ENCODE measurements at places on chromosomes 4 and X.

GRCh38 chr4:26762650-26763049 lies 98.0 kb upstream of the STIM2 start:
- DNase-seq = no peak

GRCh38 chr4:30767147-30767845 lies 47.1 kb downstream of the PCDH7 start:
- no peak for DNase-seq

DNA sequence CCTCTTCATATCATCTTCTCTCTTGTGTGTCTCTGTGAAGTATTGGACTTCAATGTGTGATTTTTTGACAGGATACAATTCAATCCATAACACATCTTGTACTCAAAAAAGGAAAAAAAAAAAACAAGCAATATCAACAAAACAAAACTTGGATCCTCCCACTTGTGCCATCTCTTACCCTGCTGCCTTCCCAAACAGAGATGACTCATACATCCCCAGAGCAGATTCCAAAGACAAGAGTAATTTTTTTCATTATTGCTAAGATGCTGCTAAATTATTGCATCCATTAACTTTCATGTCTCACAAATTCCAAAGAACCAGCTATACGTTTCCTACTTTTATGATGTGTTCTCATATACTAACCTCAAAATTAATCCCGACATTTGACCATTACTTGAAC lies 479.2 kb downstream of the GBA3 start:
- no peak for DNase-seq

DNA sequence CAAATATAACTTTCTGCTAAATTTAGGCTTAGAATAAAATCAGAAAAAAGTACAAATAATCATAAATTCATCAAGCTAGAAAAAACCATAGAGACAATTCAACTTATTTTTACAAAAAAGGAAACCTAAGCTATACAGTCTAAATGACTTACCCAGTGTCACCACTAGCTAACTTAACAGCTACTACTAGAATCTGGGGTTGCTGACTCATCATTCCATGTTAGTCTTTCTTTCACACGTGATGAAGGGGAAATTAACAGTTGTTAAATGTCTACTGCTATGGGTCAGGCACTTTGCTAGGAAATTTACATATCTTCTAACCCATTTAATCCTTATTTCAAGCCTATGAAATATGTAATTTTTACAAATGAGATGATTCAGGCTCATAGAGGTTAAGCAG lies 349.3 kb upstream of the GALNT7 start:
- no peak for DNase-seq

- peak; percentile 28 for DNase-seq
These were observed 55.0 kb downstream of the PAPSS1 start for GRCh38 chr4:107665001-107665400.

DNA sequence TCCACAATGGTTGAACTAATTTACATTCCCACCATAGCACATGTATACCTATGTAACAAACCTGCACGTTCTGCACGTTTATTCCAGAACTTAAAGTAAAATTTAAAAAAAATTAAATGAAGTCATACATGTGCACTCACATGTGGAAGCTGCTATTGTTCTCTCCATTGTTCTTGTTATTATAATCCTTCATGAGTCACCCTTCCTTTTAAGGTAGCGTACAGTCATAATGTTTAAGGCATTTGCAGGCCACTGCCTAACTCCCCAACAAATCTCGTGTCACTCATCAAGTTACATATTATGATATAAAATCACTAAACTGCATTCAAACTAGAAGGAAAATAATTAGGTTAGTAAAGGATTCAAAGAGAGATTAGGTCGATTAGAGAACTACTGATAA lies 63.6 kb downstream of the SLC7A11 start:
- DNase-seq = peak; percentile 65

GRCh38 chr4:40923316-40924095 lies 173.8 kb downstream of the NSUN7 start:
- DNase-seq = no peak

DNA sequence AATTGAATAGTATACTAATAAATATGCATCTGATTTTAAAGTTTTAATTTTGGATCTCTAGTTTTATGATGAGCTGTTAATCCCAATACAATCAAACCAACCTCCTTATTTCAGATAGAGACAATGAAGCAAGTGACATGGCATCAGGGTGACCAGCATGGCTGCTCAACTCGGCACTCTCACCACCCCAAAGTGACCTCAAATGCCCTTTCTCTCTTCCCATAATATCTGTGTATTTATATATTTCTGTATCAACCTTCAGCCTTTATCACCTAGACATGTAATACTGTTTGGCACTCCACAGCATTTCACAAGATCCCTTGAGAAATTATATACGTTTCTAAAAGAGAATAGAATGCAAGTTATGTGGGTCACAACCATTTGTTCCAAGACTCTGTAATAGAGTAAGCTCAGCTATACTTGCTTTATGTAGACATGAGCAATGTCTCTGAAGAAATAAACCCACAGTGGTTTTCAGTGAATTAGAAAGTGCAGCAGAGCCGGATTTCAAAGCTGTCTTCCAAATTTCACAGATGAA lies 1623.2 kb upstream of the PABPC4L start:
- DNase-seq = no peak

- DNase-seq = peak; percentile 53
These were observed 553 bp downstream of the SEPTIN6 start for GRCh38 chrX:119692191-119693039.

GRCh38 chrX:81174286-81174685 lies 27.4 kb downstream of the HMGN5 start:
- DNase-seq = peak; percentile 51

DNA sequence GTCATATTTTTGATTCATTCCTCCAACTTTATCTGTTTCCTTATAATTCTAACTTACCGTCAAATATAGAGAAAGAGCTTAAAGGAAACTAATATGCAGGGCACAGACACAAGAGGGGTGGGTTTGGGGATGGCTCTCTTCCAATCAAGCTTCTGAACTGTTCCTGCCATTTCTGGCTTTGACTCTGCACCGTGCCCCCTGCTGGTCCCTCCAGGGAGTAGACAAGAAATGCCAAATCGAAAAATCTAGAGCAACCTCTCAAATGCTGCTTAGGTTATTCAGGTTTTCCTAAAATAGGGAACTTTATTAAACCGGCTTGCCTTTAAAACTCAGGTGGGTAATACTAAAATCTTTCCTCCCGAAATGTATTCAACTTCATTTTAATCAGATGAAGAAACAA lies 39.8 kb upstream of the VCX3A start:
- DNase-seq = no peak

DNA sequence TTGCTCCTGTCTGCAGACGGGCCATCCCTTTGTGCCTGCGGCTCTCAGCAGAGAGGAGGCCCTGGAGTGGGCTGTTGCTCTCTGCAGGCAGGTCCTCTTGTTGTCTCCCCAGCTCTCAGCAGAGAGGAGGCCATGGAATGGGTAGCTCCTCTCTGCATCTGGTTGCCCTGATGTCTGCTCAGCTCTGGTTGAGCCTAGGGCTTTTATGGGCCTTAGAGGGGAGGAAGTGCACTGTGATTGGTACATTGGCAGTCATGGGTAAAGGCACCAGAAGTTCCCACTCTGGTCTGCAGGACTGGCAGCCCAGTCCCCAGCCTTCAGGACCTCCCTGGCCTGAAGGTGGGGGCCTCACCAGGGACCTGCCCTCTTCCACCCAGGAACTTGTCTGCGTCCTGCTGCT lies 21.5 kb downstream of the SPON2 start:
- no peak for DNase-seq

DNA sequence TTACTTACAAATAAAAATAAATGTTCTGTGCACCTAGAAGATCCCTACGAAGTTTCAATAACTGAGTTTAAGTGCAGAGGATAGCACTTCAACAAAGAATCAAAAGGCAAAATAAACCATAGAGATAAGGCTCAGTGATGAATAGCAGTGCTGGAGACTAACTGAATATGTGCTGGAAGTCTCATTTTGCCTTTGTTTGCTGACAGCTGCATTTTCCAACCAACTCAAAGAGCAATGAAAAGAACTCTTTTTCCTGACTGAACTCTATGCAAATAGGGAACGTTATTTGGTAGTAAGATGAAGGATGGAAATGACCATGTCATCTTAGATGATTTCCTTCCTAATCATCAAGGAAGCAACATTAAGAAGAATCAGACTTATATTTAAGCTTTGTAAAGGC lies 32.7 kb upstream of the ADH7 start:
- no peak for DNase-seq

DNA sequence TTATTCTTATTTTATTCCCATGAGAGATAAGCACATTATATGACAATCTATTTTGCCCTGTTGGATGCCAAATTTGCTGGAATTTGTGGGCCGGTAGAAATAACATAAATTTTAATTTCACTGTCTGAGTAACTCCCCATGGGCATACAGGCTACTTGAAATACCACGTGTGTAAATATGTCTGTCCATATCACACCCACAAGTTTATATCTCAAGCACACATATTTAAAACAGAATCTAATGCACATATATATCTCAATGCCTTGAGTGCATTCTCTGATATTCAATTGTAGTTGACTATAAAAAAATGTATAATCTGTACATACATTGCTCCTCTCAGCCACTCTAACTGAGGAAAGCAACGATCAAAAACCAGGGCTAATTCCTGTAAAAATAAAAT lies 51.2 kb downstream of the PPARGC1A start:
- no peak for DNase-seq

DNA sequence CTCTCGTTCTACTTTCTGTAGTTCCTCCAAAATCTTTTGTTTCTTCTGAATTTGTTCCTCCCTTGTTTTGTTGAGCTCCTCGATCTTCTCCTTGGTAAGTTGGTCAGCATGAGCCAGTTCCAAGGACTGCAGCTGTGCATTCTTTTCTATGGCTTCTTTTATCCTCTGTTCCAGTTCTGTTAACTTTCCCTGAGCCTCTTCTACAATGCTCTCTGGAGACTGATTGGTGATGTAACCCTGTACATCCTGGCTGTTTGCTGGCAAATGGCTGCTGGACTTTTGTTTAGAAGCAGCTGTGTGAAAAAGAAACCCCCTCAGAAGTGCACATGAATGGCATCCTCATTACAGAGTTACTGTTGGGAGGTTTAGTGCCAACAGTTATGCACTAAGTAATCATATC lies 70.5 kb upstream of the COX18 start:
- DNase-seq = no peak

- no peak for DNase-seq
These were observed 55.5 kb downstream of the BMPR1B start for GRCh38 chr4:94813221-94813620.

- peak; percentile 66 for DNase-seq
These were observed 794.8 kb upstream of the EPHA5 start for GRCh38 chr4:66465111-66465510.

GRCh38 chr4:111873801-111874200 lies 271.5 kb upstream of the FAM241A start:
- DNase-seq = no peak

DNA sequence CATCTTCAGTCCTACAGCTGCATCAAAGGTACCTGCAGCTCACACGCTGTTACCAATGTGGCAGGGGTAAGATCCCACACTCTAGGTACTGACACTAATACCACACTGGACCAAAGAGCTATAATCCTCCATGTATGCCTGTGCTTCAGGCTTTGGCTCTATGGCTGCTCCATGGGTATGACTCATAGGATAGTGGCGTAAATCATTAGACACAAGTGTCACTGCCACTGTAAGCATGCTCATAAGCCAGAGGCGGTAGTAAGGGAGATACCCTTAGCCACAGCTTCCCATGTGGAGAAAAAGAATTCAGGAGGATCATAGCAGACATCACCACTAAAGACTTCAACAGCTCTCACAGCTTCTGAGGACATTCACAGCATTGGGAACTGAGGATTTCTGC lies 287.5 kb downstream of the ACTRT1 start:
- no peak for DNase-seq

GRCh38 chr4:139420652-139421051 lies 33.3 kb upstream of the RAB33B start:
- DNase-seq = no peak

DNA sequence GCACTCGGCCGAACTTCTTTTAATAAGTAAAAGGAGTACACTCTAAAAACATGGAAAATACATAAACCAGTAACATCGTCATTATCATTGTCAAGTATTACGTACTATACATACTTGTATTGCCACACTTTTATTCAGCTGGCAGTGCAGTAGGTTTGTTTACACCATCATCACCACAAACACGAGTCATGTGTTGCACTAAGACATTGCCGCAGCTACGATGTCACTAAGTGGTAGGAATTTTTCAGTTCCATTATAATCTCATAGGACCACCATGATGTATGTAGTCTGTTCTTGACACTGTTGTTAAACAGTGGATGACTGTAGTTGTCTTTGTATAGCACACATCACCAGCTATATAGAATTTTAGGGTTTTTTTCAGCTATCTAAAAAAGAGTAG lies 48.0 kb upstream of the TMEM131L start:
- no peak for DNase-seq

DNA sequence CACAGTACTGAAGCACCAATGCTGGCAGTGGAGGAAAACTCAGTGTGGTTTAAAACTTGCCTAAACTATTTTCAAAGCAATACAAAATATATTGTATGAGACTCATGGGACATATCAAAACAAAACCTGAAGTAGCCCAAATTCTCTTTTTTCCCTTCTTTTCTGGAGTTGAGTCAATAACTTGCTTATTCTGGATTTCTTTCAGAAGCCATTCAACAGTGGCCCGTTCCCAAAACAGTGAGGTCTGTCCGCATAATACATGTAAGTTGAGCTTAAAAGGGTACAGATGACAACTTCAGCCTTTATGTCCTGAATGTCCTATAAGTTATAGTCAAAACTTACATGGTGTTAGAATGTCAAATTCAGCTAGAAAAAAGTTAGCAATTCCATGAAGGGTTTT lies 100.8 kb downstream of the SHISA3 start:
- peak; percentile 1 for DNase-seq

DNA sequence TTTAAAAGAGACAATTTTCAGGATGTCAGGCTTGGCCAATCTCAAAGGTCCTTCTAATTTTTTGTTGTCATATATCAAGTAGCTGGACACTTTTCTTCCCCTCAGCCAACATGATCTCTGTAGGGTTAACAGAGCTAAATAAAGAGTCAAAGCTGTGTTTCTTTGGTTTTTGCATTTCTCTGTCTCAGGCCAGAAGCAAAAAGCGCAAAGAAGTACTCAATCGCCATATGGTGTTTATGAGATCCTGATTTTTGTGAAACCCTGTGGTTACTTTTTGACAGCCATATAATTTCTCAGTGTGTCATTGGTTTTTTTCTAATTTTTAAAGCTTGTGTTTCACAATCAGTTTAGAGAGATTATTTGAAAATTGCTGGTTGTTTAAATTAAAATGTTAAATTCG lies 111.9 kb downstream of the MAPK10 start:
- DNase-seq = no peak

Data from fibroblast of the aortic adventitia (primary cell).